SJSA1 (cell line): ENCODE measurements at places on chromosomes 11 and 22. TPM values are rescaled to one million over a fixed set of nuclear protein-coding genes. Genes with fewer than 3 reads are reported as not detected.

HSCB gene
- total RNA-seq, result 22.3 and 22.7 TPM in 2 replicates

SLC6A5 gene
- total RNA-seq, result not detected in 2 replicates

GRCh38 chr11:102447193-102447592 is 5.4 kb downstream of the TMEM123 start:
- H3K4me3 ChIP-seq, result no peak overlapping the region
- H3K36me3 ChIP-seq, result peaks cover 44% of the 10 kb centered on the region
- H3K4me1 ChIP-seq, result peaks cover 54% of the 10 kb centered on the region
- no peak for DNase-seq
- H3K27me3 ChIP-seq, result no peaks in the 10 kb centered on the region

GRCh38 chr22:39645532-39645931 is 75.0 kb downstream of the CACNA1I start:
- no peak overlapping the region for H3K4me3 ChIP-seq
- H3K36me3 ChIP-seq, result no peaks in the 10 kb centered on the region
- H3K4me1 ChIP-seq, result no peaks in the 10 kb centered on the region

P2RY6 gene
- total RNA-seq, result not detected in 2 replicates

- no peaks in the 10 kb centered on the region for H3K27me3 ChIP-seq
- H3K27ac ChIP-seq, result no peak overlapping the region
- no peaks in the 10 kb centered on the region for H3K4me1 ChIP-seq
- no peak overlapping the region for H3K4me3 ChIP-seq
Observed at GRCh38 chr11:91700854-91701253, 523.8 kb upstream of the FAT3 start.

DNA sequence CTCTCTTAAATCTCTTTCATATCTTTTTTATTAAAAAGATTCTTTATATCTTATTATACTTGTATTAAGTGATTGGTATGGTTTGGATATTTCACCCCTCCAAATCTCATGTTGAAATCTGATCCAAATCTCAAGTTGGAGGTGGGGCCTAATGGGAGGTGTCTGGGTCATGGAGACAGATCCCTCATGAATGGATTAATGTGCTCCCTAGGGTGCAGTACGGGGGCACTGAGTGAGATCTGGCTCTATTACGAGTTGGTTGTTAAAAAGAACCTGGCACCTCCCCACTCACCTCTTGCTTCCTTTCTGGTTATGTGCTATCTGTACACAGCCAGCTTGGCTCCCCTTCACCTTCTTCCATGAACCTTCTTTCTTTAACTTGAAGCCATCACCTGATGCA is 149.6 kb downstream of the CWF19L2 start:
- no peaks in the 10 kb centered on the region for H3K27me3 ChIP-seq
- H3K4me3 ChIP-seq, result no peak overlapping the region
- H3K27ac ChIP-seq, result no peak overlapping the region

GRCh38 chr11:79503028-79503427 is 62.2 kb upstream of the TENM4 start:
- H3K36me3 ChIP-seq, result no peaks in the 10 kb centered on the region
- no peak overlapping the region for H3K27ac ChIP-seq
- H3K4me1 ChIP-seq, result no peaks in the 10 kb centered on the region
